ENCODE measurements at places on chromosomes 6 and 20. TPM values are rescaled to one million over a fixed set of nuclear protein-coding genes. Genes with fewer than 3 reads are reported as not detected.

MOG gene
- total RNA-seq = not detected

DAAM2 gene
- 6.9 TPM for total RNA-seq

GRCh38 chr6:122778985-122779661 lies 393 bp upstream of the FABP7 start:
- DNase-seq = no peak

SAMD3 gene
- 1.7 TPM for total RNA-seq

GRCh38 chr6:27101824-27102223 lies 145.7 kb upstream of the PRSS16 start:
- no peak for DNase-seq

- DNase-seq = no peak
Observed at GRCh38 chr6:54595844-54596243, 250.7 kb upstream of the FAM83B start.

- DNase-seq = no peak
Observed at GRCh38 chr6:57315111-57315510, 2.3 kb upstream of the PRIM2 start.

FERMT1 gene
- total RNA-seq = 68.8 TPM

CASS4 gene
- total RNA-seq = 0.98 TPM

MEI4 gene
- not detected for total RNA-seq

DNA sequence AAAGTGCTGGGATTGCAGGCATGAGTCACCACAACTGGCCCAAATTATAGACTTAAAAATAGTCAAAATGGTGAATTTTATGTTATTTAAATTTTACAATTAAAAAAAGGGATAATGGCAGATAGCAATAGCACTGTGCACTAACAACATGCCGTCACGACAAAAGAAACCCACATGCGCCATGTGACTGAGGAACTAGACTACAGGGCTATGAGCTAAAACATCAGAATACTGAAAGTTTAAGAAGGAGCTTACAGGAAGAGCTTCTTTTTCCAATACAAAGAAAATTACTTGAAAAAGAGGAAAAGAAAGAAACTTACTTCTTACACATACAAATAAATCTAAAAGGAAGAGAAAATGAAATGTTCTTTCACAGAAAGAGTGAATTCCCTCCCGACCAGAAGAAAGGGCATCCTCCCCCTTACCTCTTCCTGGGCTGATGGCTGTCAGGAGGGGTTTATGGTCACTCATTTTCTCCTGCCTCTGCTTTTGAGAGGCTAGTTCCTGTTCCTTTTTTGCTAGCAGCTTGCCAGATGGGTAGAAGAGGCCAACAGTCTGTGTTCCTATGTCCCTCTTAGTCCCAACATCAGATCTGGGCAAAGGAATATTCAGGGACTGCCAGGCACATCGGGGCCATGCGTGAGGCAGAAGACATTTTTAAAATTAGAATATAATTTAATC lies 54.5 kb downstream of the DZANK1 start:
- DNase-seq = no peak

TSHZ2 gene
- total RNA-seq = 2.1 TPM

BTBD9 gene
- 23.6 TPM for total RNA-seq

GRCh38 chr6:151290877-151291721 lies 51.3 kb downstream of the AKAP12 start:
- DNase-seq = peak; percentile 22

- DNase-seq = no peak
Observed at GRCh38 chr6:45635284-45635867, 257.6 kb upstream of the SUPT3H start.

- DNase-seq = no peak
Observed at GRCh38 chr6:128525406-128525805, 5.0 kb upstream of the PTPRK start.

C20orf144 gene
- total RNA-seq = not detected

- peak; percentile 69 for DNase-seq
Observed at GRCh38 chr6:36130667-36131510, 576 bp downstream of the MAPK13 start.

GSTA3 gene
- total RNA-seq = not detected

- no peak for DNase-seq
Observed at GRCh38 chr6:30077218-30077617, 1.6 kb upstream of the RNF39 start.

- DNase-seq = no peak
Observed at GRCh38 chr6:66307490-66307889, 600.5 kb upstream of the EYS start.

RIPPLY2 gene
- total RNA-seq = not detected

DNA sequence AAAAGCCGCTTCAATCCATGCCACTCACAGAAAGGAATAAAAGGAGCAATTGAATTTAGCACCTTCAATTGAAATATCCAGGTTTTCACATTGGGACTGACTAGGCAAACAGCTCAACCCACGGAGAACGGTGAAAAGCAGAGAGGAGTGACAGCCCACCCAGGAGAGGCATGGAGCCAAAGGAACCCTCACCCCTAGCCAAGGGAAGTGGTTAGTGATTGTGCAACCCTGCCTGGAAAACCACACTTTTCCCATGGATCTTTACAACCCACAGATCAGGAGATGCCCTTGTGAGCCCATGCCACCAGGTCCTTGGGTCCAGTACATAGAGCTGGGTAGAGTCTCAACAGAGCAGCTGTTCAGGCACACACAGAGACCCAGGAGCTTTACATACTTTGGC lies 911.8 kb downstream of the EPHA7 start:
- DNase-seq = no peak

DNA sequence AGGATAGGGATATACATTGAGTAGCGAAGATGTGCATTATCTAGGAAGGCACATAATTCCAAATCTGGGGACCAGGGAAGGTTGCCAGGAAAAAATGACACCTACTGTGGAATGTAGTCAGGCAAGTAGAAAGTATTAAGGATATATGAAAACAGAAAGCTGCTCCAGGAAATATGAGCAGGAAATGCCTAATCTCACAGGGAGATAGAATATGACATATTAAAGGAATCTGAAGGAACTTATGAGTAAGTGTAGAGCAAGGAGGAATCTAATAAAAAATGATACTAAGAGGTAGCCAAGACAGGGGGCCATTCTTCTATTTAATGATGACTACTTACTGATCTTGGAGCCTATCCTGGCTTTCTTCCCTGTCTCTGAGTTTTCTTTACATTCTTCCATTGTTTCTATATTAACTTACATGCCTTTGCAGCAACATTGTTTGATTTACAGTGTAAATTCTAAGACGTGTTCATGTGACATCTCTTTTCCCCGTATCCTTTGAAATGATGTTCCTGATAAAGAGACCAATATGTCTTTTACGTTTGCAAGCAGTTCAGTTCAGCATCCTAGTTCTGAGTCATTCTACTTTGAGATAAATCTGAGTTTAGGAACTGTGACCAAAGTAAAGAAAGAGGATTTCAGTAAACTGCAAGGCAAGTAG lies 58.6 kb downstream of the TINAG start:
- DNase-seq = no peak

AGER gene
- total RNA-seq = 10.1 TPM

DNA sequence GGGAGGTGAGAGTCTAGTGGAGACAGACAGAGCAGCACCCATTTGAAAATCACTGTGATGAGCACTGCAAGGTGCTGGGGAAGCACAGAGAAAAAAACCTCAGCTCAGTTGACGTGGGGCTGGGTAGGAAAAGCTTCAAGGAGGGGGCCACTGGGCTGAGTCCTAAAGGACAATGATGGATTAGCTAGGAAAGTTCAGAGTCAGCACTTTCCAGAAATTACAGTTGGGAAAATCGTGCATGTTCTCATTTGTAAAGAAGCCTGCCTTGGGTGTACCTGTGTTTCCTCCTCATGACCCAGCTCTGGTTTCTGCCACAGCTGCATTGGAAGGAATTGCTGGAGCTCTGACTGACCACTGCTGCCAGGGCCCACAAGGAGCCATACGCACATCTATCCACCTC lies 221.3 kb downstream of the FARS2 start:
- no peak for DNase-seq

RRAGD gene
- 2.0 TPM for total RNA-seq

CRISP2 gene
- not detected for total RNA-seq

GRCh38 chr20:63452821-63453523 lies 19.5 kb downstream of the KCNQ2 start:
- no peak for DNase-seq

- no peak for DNase-seq
Observed at GRCh38 chr6:170108456-170108855, 182.4 kb downstream of the DLL1 start.

GRCh38 chr6:133128191-133128590 lies 113.0 kb upstream of the EYA4 start:
- DNase-seq = no peak

PRR18 gene
- not detected for total RNA-seq

DNA sequence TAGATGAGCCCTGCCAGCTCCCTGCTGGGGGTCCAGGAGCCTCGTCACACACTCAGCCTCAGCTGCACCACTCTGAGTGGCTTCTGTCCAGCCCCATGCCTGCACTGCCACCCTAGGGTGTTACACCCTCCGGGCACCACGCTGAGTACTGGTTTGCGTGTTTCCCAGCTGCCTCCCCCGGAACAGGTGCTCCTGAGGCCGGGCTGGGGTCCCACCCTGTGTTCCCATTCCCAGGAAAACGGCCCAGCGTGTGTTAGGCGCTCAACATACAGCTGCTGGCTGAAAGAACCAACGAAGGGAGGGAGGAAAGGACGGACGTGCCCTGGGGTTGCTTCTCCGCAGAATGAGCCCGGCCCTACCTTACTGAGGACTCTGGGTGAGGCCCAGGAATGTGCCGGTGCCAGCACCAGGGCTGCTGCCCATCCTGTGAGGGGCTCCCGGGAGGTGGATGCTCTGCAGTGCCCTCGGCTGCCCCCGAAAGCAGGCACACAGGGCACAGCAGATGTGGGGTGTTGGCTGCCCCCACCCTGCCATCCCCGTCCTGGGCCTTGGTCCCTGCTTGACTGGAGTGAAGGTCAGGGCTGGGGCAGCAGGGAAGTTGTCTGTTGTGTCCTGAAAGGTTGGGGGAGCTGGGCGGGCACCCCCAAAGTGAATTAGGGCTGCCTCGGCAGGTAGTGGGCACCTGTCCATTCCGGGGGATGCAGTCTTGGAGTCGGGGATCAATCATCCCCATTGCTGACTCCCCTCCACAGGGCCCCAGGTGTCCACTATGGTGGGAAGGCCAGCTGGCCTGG lies 16.3 kb downstream of the LAMA5 start:
- no peak for DNase-seq

DNA sequence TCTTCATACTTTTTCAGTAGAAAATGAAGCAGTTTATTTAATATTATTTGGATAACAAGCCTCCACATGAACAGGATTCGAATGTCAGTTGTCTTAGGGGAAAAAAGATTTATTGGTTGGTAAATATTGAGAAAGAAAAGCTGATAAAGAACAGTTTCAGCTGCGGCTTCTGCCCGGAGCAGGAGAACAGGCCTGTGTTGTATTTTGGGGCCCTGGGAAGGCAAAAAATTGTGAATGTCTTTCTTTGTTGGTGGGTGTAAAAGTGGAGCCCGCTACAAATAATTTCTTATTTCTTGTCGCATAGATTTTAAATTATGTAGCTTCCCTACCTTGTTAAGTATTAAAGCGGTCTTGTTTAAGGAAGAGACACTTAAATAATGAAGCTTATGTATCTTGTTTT lies 90.5 kb upstream of the PAX1 start:
- no peak for DNase-seq

DNA sequence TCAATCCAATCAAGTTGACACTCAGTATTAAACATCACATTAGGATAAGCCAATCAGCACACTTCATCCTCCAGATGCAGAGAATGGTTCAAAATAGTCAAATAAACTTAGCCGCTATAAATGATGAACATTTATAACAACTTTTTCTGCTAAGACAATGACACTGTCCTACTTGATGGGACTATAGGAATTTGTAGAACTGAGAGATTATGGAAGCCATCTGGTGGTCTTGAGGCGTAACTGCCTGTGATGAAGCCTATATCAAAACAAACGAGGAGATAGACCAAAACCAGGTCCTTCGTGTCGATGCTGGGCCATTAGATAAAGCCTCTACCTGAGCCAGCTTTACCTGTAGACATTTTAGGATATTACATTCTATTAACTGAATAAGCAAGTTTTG lies 631.1 kb downstream of the COL12A1 start:
- no peak for DNase-seq

WFDC12 gene
- total RNA-seq = not detected

TSPO2 gene
- not detected for total RNA-seq

DNA sequence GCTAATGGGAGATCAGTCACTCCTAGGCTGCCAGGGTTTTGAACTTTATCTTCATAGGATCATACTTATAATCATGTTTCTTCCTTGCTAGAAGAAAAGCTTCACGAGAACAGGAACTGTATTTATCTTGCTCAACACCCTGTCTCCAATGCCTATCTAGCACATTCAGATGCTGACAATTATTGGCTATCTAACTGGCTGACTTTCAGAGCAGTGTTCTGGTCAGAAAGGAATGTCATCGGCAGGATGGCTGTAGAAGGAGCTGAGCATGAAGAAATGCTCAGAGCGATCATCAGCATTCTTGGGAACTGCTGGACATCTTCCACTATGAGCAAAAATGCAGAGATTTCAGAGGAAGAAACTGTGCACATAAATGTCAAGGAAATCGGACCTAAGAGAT lies 628.0 kb upstream of the NRSN1 start:
- DNase-seq = no peak

KIF6 gene
- total RNA-seq = 0.08 TPM

DNA sequence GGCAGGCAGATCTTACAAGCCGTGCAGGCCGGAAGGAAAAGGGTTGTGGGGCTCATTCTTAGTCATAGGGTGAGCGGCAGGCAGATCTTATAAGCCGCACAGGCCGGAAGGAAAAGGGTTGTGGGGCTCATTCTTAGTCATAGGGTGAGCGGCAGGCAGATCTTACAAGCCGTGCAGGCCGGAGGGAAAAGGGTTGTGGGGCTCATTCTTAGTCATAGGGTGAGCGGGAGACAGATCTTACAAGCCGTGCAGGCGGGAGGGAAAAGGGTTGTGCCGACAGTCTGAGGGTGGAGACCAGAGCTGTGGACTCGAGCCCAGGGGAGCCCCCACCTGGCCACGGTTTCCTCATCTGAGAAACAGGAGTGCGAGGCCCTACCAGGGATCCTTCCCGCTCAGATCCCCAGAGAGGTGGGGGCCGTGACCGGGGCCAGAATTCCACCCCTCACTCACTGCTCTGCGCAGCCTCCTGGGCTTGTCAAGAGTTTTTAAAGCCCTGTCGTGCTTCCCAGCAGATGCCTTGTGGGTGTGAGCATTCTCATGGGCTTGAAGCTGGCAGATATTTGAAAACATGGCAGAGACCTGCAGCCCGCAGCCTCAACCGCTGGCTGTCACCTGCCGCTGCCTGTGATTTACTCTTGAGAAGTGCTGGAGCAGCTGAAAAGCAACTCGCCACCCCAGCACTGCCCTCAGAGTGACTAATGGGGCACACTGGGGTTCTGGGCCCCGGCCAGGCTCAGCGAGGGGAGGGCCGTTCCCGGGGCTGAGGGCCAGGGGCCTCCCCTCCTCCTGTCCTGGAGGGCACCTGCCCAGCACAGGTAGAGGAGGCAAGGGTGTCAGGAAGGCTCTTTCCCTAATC lies 31.9 kb downstream of the NTSR1 start:
- no peak for DNase-seq

Data from colonic mucosa (tissue), 4 donors.